ENCODE measurements at places on chromosomes 4 and X.

DNA sequence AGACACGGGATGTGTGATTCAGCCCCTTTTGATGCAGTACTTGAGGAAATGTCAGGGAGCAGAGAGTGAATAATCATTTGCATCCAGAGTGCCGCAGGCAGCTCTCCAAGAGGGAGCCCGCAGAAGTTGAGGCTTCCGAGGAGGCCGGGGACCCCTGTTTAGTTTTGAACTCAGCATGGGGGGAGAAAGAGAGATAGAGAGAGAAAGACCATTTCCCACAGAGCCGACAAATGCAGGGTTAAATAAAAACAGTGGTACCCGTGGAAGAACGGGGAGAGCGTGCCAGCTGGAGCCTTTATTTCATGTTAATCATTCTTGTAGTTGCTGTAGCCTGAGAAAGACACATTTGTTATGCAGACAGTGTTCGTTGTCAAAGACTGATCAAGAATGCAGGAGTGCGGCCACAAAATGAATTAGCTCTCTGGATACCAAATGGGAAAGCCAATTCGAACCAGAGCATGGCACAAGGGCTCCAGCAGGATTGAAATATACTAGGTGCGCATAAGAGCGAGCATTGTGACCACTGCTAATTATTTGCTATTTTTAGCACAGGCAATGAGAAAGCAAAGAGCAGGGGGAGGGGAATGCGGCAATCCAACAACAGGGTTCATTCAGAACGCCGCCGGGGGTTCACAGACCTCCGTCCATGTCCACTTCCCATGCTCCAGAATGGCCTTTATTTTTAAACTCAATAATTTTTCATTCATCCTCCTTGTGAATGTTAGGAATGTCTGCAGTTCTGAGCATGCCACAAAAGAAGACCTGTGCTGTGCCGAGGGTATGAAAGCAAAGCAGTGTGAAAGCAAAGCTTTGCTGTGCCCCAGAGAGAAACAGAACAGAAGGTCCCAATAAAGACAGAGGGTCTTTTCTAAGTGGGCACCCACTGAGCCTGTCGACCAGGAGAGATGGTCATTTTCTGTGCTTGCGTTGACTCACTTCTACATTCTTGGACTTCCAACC lies 243.9 kb upstream of the VCX3A start:
- no peak for DNase-seq

GRCh38 chrX:29687687-29688086 lies 527.7 kb upstream of the MAGEB2 start:
- no peak for DNase-seq

- DNase-seq: no peak
These were observed 110.2 kb upstream of the ADRA2C start for GRCh38 chr4:3655963-3656362.

- no peak for DNase-seq
These were observed 12.1 kb upstream of the PRKG2 start for GRCh38 chr4:81227138-81227537.

GRCh38 chr4:99536848-99537247 lies 26.0 kb downstream of the C4orf17 start:
- no peak for DNase-seq

DNA sequence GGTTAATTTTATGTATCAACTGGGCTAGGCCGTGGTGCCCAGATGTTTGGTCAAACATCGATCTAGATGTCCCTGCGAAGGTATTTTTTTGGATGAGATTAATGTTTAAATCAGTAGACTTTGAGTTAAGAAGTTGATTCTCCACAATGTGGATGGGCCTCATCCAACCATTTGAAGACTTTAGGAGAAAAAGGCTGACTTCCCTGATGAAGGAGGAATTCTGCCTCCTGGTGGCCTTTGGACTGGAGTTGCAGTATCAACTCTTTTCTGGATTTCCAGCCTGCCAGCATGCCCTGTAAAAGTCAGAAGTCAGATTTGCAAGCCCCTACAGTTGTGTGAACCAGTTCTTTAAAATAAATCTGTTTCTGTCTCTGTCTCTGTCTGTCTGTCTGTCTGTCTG lies 91.4 kb downstream of the STK32B start:
- DNase-seq: no peak

DNA sequence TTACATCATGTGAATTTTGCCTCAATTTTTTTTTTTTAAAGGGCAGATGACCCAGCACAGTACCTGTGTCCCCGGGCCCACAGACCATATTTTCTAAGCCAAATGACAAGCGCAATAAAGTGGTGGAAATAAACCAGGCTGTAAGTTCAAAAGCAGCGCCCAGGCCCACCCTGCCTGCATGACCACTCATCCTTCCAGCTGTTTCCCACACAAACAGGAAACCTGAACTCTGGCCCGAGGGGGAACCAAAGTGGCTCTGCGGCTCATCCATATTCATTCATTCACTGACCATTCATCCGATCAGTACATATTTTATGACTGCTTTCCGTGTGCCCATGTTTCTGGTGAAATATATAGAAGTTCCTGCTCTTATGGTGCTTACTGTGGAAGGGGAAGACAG lies 33.7 kb upstream of the CRMP1 start:
- DNase-seq: no peak

DNA sequence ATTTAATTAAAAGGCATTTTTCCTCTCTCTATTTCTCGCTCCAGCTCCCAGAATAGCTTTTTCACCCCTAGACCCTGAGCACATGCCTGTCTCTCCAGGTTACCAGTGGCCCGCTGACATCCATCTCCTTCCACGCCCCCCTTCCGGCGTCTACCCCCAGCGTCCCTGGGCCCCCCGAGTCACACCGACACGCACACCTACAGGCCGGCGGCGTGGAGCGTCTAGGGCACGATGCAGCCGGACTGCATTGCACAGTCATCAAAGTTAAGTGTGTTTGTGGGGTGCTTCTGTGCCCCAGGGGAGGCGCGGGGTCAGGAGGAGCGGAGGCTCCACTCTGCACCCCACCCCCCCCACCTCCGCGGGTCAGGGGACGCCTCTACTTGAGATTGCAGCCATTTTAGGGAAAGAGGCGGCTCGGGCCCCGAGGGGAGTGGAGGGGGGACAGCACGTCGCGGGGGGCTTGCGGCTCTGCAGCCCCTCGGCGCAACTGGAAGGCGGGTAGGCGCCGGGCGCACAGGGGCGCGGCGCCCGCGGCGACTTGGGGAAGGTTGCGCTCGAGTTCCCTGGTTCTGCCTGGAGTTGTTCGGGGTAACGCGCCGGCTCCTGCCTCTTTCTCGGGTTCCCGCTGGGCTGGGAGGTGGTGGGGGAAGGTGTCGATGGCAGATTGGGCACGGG lies 112.7 kb downstream of the DHX15 start:
- DNase-seq: no peak

DNA sequence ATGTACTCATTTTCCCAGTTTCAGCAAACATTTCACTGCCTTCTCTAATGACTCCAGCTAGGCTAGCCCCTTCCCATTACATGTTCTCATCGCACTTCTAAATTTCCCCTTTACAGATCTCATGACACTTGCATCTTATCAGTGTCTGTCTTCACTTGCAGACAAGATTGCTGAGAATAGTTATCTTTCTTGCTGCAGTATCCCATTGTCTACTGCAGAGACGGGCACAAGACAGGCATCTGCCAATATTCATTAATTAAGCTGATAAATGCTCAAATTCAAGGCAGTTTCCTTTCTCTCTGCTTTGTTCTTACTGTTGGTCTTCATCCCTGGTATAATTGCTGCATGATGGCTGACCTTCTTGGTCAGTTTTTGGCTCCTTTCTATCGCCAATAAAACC lies 175.9 kb downstream of the ANTXR2 start:
- no peak for DNase-seq

DNA sequence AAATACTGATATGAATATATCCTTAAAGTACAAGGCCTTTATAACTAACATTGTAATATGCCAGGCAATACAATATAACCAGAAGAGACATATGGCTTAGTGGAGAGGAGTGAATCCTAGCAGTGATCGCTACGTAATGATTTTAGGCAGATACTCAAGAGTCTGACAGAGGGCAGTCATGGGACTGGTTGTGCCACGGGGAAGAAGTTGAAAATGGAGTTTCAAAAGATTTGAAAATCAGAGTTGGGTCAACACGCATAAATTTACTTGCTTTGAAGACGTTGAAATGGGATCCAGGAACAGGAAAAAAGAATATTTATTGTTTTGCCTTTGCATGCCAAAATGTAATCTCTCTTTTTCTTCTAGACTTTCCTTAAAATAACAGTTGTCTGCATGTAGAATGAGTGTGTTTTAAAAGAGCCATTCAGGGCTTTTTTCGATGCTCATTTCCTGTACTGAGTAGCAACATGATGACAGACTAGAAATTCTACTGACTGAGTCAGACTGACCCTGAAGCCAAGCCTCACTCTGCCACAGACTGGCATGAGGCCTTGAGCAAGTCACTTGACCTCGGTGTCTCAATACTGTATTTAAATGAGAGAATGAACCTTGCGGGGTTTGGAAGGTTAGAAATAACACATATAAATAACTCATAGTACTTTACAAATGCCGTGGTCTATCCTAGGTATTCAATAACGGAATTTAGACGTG lies 8.1 kb upstream of the SMS start:
- no peak for DNase-seq

DNA sequence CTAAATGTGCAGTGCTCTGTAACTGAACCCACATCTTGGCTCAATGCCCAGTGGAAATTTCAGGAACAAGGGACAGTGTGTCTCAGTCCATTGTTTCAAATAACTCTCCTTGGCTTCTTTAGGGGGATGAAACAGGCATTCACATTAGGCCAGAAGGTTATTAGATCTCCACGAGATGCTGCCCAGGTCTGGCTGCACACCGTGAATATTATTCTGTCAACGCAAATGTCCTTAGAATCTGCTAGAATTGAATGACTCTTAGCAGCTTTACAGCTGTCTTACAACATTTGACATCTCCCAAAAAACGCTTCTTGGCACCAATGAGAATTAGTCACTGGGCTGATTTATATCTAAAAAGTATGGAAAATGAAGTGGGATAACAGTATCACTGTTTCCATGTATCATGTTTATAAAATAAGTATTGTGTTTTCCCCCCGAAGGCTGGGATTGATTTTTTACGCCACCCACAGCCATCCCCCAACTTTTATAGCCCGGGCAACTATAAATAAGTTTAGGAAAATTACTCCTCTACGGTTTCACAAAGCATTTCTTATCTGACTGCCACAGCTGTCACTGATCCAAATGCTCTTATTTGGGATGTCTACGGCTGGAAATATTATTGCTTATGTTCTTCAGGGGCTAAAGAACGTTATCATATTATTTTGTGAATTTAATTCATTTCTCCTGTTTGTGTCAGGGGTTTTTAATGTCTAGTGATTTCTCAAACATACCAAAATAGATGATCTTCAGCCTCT lies 559.7 kb upstream of the FAT1 start:
- DNase-seq: no peak

DNA sequence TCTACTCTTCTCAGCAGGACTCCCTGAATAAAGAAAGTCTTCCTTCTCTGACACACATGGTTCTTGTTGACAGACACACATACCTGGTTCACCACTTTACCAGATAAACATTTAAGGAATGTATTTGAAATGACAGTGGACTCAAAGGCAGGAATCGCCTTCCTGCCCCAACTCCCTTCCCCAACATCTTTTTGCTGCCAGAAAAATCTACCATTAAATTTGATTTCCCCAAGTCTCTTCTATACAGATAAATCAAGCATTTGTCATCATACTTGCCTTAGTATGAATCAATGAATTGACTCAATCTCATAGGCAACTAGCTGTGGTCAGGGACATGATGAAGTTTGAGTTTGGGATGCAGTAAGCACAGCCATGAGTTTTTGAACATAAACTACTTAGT lies 23.3 kb upstream of the ANXA5 start:
- no peak for DNase-seq

DNA sequence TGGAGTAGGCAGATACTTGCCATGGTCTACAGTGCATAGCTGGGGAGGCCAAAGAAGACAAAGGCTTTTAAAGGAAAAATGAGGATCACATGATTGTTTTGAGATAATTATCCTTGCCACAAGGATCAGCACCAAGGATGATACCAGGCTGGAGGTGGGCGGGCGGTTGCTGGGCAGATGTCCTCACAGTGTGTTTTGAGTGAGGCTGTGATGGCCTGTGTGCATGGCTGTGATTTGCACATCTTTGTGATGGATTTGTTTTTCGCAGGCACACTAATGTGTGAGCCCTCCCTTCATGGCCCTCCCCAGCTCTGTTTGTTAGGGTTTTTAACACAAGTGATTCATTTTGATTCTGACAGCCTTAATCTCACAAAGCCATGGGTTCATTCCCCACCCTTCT lies 46.8 kb downstream of the RGS12 start:
- DNase-seq: no peak

- no peak for DNase-seq
These were observed 338.3 kb upstream of the GALNT7 start for GRCh38 chr4:172830295-172830764.

All from T-helper 2 cell (primary cell).